ENCODE measurements at places on chromosomes 2 and 18.

DNA sequence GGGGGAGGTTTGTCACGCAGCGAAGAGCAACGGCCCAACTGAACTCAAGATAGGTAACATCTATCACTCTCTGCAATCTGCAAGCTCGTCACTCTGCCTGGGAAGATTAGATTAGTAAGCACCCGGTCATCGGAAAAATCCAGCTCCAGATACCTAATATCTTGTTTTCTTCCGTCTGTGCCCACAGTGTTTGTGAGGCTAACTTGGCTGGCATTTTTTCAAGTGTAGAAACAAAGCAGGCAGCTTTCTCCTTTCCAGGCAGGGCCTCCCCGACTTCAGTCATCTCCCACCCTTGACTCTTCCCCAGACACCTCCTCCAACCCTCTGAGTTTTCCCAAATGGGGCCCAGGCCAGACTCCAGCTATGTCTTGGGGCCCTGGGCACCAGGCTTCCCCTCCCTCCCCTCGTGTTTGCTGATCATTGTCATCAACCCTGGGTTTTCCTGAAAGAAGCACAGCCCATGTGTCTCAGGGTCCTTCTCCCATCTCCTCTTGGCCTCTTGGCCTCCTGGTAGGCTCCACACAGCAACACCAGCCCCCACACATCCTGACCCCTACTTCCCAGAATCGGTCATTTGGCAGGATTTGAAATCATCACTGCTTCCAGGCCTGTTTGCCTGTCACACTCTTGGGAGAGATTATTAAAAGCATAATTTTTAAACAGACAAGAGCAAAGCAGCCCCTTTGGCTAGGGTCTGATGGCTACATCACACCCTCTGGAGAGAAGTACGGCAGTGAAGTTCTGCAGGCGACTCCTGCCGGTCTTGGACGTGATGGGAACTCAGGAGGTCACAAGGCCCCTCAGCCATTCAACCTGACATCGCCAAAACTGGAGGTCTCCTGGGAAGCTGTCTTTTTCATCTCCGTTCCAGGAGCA lies 144.9 kb upstream of the ID2 start:
- DNase-seq = peak; percentile 53

- no peak for DNase-seq
Observed at GRCh38 chr2:26572591-26572990, 68.6 kb downstream of the CIB4 start.

DNA sequence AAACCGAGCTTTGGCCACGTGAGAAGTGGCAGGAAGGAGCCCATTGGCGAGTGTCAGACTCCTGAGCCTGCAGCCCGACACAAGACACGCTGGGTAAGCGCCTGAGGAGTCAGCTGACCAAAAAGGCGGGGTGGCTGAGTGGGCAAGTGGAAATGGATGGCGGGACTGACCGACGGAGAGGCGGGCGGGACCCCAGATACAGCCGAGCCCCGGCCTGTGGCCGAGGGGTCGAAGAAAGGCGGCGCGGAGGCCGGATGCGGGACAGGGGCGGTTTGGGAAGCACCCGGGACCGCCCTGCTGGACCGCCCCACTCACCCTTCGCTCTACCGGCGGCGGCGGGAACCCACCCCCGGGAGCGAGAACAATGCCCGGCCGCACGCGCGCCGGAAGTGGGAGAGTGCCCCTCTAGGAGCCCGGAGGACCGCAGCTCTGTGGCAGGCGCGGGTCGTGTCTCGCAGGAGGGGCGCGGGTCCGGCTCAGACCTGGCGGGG lies 22.8 kb downstream of the ZSCAN30 start:
- peak; percentile 72 for DNase-seq

GRCh38 chr2:233852056-233852455 lies 2.3 kb downstream of the HJURP start:
- DNase-seq = no peak

GRCh38 chr18:51211552-51211951 lies 14.1 kb upstream of the MEX3C start:
- DNase-seq = peak; percentile 17

DNA sequence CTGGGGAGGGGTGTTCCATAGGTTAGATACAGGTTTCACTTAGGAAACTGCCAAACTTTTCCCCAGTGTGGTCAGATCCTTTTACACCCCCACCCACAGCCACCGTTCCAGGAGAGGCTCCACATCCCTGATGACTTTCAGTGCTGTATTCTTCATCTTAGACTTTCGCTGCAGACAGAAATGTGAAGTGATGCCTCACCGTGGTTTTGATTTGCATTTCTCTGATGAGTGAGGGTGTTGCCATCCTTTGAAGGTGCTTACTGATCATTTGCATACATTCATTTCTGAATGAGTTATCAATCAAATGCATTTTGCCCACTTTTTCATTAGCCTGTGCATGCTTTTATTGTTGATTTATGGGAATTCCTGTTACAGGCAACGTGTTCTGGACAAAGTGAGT lies 14.9 kb downstream of the COPS9 start:
- no peak for DNase-seq

- no peak for DNase-seq
Observed at GRCh38 chr2:234528410-234529148, 31.7 kb upstream of the ARL4C start.

DNA sequence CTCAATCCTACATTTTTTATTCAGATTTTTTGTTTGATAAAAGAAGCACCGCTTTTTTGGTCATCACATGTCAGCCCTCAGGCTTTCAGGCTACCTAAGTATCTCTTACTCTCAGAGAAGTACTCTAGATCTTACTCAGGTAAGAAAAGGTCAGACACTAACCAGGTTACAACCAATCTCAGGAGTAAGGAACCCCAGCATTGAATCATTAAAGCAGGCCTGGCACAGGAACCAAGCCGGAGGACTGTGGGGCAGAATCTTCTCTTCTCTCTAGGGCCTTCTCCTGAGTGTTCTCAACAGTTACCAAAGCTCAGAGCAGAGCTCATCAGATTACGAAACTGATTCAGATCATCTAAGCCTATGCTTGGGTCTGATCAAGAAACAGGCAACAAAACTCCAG lies 28.2 kb downstream of the RBMS1 start:
- no peak for DNase-seq

- DNase-seq = peak; percentile 67
Observed at GRCh38 chr2:54528311-54528955, 72.3 kb downstream of the SPTBN1 start.

DNA sequence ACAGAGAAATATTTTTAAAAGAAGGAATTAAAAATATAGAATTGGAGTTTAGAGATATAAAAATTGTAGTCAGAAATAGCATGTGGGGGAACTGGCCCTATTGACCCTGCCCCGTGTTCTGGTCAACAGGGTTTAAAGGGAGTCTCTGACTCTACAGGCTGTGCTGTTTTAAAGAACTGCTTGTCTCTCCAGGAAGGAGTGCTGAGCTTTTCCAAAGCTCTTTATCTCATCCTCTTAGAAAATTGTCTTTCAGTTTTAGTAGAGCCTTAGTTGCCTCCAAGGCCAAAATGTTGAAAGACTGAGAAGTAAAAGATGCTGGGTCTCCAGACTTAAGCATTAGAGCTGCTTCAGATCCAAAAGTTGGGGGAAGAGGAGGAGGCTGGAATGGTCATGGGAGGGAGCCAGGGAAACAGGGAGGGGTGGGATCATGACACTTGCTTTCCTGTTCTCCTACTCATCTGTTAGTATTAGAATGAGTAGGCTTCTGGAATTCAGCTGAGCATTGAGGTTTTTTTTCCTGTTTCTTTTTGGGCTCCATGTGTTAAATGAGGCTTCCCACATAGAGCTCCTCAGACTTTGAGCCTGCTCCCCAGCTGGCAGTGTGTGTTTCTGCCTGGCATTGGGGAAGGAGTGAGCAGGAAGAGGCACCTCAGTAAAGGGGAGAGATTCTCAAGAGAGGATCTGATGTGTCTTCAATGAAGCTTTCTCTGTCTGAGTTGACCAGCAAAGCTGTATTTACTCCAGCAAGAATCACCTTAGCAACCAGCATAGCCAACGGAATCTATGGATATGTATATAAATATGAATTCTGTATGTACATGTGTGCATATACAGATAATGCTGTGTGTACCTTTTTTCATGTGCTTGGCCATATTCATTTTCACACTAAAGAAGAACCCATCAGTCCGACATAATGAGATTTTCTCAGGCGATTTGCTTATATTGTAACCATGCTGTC lies 186.8 kb upstream of the FBXO11 start:
- DNase-seq = peak; percentile 26

DNA sequence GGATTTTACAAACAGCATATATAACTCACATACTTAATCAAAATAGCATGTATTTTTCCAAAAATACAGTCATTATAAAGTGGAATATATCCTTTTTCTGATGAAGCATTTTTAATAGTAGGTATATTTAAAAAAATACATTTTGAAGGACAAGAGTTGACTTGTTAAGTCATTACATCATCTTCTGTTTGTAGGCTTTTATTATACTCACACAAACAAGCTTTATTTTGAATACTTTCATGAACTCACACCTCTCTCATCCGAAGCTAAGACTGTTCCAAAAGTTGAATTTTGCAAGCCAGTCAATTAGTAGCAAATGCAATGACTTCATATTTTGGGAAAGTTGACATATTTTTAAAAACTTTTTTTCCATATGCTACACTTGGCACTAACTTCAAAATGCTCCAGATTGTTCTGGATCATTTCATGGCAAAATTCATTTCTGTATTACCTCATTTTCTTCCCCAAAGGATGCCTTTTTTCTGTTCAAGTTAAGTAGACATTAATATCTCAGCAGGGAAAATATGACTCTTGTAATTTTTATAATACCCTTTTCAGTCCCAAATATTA lies 68.5 kb upstream of the WDR75 start:
- peak; percentile 36 for DNase-seq

DNA sequence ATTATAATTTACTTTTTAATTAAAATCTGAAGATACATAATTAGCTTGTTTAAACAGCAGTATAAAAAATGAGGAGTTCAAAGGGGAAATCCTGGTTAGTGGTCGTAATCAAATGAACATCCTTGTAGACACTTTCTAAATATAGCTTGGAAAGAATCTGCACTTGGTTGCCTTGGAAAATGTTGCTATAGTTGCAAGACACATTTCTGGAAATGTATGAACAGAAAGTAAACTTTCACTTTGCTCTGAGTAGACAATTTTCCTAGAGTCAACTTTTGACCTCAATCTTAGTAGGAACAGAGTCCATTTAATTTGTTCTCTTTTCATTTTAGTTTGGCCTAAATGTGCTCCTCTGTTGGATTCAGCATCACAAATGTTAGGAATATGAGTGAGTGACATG lies 38.3 kb downstream of the GCA start:
- DNase-seq = peak; percentile 10

GRCh38 chr2:176092270-176093144 lies at the start of gene HOXD13:
Gene HOXD13 (plus strand): TSS chr2:176092721. CDS start chr2:176092891, 170 bp downstream.
- no peak for DNase-seq

GRCh38 chr2:108266218-108266617 lies 22.5 kb upstream of the SULT1C2 start:
- DNase-seq = no peak

GRCh38 chr2:31219131-31219969 lies 2.0 kb upstream of the CAPN14 start:
- DNase-seq = no peak
